CD4-positive, alpha-beta T cell treated with Interferon gamma for 1 hour (primary cell): ENCODE measurements at places on chromosomes 12 and 14.

- no peak for DNase-seq
These were observed 5.1 kb downstream of the MBIP start for GRCh38 chr14:36315159-36315853.

GRCh38 chr14:36319899-36320199, 588 bp downstream of the MBIP start:
- DNase-seq, result no peak

DNA sequence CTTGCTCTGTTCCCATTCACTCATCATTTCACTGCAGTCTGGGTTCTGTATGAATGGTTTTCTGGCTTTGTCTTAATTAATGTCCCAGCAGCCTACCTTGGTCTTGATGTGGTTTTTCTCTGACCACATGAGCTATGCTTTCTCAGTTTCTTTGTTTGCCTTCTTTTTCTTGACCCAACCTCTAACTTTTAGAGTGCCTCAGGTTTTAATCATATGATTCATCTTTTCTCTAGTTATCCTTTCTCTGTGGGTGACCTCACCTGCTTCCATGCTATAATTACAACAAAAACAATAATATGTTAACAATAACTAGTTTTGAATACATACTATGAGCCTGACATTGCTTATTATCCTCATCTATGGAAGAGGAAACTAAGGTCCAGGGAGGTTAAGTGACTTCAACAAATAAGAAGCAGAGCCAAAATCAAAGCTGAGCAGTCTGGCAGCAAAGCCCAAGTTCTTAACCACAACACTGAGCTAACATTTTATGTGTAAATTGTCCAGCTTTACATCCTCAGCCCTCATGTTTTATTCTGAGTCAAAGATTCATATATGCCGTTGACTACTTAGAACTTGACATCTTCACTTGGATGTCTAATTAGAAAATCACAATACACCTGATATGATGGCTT, 4.7 kb upstream of the EPYC start:
- no peak for DNase-seq

GRCh38 chr12:87365423-87365822, 663.8 kb downstream of the C12orf50 start:
- no peak for DNase-seq

DNA sequence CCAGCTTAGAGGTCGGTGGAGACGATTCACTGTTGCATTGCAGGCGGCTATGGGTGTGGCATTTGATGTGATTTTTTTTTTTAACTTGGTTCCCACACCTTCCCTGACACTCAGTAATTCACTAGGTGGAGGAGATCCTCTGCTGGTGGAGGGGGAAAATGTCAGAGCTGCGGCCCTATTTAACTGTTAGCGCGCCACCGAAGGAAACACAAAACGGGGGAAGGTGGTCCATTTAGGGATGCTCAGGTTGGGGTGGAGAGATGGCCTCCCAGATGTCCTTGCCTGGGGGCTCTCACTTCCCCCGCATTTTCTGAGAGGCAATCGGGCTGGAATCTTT, 4.3 kb upstream of the HOXC12 start:
- DNase-seq, result no peak

GRCh38 chr14:60188115-60188514, 22.9 kb upstream of the DHRS7 start:
- no peak for DNase-seq
